ENCODE measurements at places on chromosomes 16 and 17. TPM values are rescaled to one million over a fixed set of nuclear protein-coding genes. Genes with fewer than 3 reads are reported as not detected.

GRCh38 chr17:40474419-40475002 is 26.9 kb downstream of the TNS4 start:
- H3K36me3 ChIP-seq: no peaks in the 10 kb centered on the region
- no peak overlapping the region for H3K4me3 ChIP-seq
- H3K4me1 ChIP-seq: peaks cover 31% of the 10 kb centered on the region
- no peak for DNase-seq
- no peak overlapping the region for H3K27ac ChIP-seq

DNA sequence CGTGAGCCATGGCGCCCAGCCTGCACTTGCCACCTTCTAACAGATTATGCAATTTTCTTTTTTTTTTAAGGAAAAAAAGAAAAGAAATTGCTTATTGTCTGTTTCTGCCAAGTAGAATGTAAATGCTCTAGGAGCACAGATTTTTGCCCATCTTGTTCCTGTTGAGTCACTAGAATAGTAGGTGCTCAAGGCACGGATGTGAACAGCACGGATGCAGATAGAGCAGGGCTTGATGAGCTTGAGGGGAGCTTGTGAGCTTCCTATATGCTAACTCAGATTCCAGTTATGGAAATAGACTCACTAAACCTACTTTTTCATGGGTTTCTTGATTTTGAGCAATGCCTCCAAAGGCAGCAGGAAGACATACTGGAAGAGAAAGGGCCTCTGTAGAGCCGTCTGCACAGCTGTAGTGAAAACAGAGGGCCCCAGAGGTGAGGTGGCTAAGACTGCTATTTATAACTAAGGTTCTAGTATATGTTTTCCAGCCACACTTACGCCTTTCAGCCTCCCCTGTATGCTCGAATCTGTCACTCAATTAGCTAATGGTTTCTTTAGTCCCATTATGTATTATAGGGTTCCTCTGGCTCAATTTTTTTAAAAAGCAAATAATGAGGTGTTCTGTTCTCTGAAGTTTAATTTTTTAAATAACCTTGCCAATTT is 72.8 kb downstream of the WWP2 start:
- H3K4me3 ChIP-seq: no peak overlapping the region
- no peaks in the 10 kb centered on the region for H3K36me3 ChIP-seq
- H3K27me3 ChIP-seq: no peaks in the 10 kb centered on the region
- peaks cover 27% of the 10 kb centered on the region for H3K4me1 ChIP-seq

SLC5A11 gene
- 0.23 TPM for total RNA-seq

DNA sequence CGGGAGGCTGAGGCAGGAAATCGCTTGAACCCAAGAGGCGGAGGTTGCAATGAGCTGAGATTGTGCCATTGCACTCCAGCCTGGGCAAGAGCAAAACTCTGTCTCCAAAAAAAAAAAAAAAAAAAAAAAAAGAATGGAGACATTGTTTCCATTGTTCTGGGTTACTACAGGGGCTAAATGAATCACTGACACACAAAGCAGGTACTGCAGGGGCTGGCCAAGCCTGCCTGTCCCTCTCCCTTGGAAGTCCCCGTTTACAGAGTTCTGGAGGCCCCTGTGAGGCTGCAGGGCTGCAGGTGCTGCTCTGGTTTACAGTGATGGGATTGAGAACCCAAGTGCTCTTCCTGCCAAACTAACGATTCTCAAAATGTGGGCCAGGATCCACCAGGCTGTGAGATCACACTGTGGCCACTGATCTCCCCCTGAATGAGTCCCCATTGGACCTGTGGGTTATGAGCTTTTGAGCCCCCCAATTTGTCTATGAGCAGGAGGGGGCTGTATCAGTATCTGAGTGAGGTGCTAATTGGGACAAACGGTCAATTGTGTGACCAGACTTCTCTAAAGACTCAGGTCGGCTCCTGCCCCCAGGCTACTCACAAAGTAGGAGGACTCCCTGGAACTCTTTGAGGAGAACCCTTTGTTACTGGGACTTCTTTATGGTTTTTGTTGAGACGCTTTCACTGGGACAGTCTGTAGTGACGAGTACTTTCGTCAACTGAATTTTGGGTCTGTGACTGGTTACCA is 39.0 kb downstream of the DNAH17 start:
- peaks cover 1% of the 10 kb centered on the region for H3K4me1 ChIP-seq
- no peaks in the 10 kb centered on the region for H3K36me3 ChIP-seq
- H3K4me3 ChIP-seq: no peak overlapping the region
- no peak for DNase-seq
- peaks cover 15% of the 10 kb centered on the region for H3K27me3 ChIP-seq
- H3K27ac ChIP-seq: no peak overlapping the region

- peaks cover 35% of the 10 kb centered on the region for H3K4me1 ChIP-seq
- H3K27ac ChIP-seq: no peak overlapping the region
- no peak overlapping the region for H3K4me3 ChIP-seq
- peaks cover 1% of the 10 kb centered on the region for H3K27me3 ChIP-seq
- no peaks in the 10 kb centered on the region for H3K36me3 ChIP-seq
- no peak for DNase-seq
These were observed 9.7 kb upstream of the TNS4 start for GRCh38 chr17:40511136-40511535.

- peaks cover 16% of the 10 kb centered on the region for H3K4me1 ChIP-seq
- peak overlapping the region; percentile 29 for H3K27ac ChIP-seq
- peaks cover 3% of the 10 kb centered on the region for H3K27me3 ChIP-seq
- DNase-seq: no peak
These were observed 215.5 kb downstream of the MRTFB start for GRCh38 chr16:14286368-14287230.
